Activated CD4-positive, alpha-beta T cell treated with anti-CD3 and anti-CD28 coated beads, Interleukin-2, amount 10 ng/mL, durations not matched to agents 7 days and 5 days (primary cell): ENCODE measurements at places on chromosomes 13 and 19. TPM values are rescaled to one million over a fixed set of nuclear protein-coding genes. Genes with fewer than 3 reads are reported as not detected.

NBEA gene
- total RNA-seq: 0.29 TPM

- H3K4me1 ChIP-seq: peaks cover 35% of the 10 kb centered on the region
- no peak overlapping the region for H3K27ac ChIP-seq
- H3K36me3 ChIP-seq: peaks cover 8% of the 10 kb centered on the region
- H3K27me3 ChIP-seq: peaks cover 54% of the 10 kb centered on the region
- no peak for DNase-seq
Measured at GRCh38 chr19:48392860-48393558, 459 bp upstream of the GRIN2D start.

GRCh38 chr13:28478127-28478526 is 16.8 kb downstream of the FLT1 start:
- H3K36me3 ChIP-seq: no peaks in the 10 kb centered on the region
- H3K4me3 ChIP-seq: no peak overlapping the region
- no peak for DNase-seq
- H3K27ac ChIP-seq: no peak overlapping the region
- peaks cover 7% of the 10 kb centered on the region for H3K27me3 ChIP-seq

KLK1 gene
- 0.75 TPM for total RNA-seq
